NCI-H510A treated with DMSO at 0.1 percent for 48 hours (cell line): ENCODE measurements at places on chromosomes 12 and 14.
A peak's percentile ranks its signal among the peaks of the same experiment; 100 is the strongest.

- DNase-seq = no peak
Measured at GRCh38 chr14:63922696-63923421, 70.1 kb downstream of the SYNE2 start.

DNA sequence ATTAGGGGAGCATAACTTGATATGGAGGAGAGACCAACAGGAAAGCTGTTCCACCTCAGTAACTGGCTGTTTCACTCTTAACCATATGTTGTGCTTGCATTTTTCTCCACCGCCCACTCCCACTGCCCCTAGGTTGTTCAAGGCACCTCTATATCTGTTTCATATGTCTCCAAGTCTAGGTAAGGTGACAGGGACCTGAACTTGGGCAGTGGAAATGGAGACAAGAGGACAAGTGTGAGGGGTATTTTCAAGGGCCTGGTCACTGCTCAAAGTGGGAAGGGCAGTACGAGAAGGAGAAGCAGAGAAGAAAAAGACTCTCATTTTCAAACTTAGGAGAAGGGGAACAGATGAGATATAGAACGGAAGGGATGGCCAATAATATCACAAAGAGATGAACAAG is 3.1 kb downstream of the SLC38A1 start:
- no peak for DNase-seq

DNA sequence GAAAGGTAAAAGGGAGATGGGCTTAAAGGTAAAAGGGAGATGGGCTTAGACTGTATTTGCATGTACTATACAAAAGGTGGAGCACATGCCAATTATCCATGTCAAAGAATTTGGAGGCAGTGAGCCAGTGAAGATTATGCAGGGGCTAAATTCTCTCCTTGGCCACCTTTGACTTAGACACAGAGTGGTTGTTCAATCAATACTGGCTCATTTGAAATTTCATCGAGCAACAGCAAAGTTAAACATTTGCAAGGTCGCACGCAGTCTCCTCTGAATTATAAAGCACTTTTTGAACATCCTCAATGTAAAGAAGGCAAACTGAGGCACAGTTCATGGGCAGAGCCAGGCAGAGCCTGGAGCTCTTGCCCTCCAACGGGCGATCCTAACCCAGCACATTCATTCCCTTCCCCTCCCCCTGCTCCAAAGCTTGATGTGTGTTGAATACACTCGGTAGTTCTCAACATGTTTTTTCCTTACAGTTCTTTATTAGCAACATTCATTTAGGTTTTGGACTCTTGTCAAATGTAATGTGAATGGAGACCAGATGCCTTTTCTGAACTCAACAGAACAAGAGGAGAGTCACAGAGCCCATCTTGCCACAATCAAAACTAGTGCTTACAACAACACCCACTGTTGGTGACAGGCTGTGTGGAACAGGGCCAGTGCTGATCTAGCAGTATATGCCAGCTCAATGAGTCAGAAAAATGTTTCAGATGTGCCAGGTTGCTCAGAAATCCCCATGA is 169.7 kb upstream of the G2E3 start:
- DNase-seq = no peak

GRCh38 chr14:85587151-85587711 is 57.3 kb downstream of the FLRT2 start:
- DNase-seq = peak; percentile 53

DNA sequence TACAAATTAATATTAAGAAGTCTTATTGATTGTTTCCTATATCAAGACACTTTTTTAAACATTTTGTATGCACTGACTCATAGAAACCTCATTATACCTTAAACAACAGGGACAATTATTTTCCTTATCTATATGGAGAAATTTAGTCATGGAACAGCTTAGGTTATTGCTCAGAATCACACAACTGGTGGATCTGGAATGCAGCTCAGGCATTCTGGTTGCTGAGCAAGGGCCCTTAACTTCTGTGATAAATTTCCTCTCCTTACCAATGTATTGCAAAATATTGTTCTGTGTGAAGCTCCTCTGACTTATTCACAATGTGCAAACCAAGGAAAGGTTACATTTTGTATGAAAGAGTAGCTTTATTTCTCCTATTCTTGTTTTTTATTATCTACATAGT is 817.8 kb downstream of the LRFN5 start:
- no peak for DNase-seq

DNA sequence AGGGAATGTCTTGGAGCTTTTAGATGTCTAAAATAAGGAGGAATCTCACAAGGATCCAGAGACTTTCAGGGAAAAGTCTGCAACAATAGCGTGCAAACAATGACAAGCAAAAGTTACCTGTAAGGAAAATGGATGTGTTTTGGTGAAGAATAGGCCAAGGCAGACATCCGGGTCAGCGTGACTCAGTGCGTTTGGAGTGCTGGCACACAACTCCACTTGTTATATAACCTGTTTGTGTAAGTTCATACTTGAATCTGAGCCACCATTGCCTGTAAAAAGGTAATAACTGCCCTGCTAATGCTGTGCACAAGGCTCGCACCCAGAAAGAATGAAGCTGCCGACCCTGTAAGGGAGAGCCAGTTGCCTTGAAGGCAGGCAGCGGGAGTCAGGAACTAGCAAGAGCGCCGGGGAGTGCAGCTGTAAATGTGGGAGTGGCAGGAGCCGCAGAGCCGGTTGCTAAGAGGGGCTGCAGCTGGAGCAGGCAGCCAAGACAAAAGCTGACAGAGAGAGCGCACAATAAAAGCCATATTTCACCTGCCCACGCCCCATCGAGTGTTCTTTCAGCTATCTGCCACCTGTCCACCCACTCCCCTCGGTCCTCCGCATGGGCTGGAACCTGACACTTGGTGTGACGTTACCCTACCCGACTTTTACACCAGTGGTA is 638.5 kb upstream of the MIS18BP1 start:
- peak; percentile 79 for DNase-seq

GRCh38 chr12:44689587-44689986 is 186.5 kb downstream of the NELL2 start:
- DNase-seq = no peak

GRCh38 chr14:101010293-101010692 is 106.8 kb upstream of the RTL1 start:
- DNase-seq = no peak

GRCh38 chr12:110010853-110011723 is 11.9 kb downstream of the ANKRD13A start:
- no peak for DNase-seq

DNA sequence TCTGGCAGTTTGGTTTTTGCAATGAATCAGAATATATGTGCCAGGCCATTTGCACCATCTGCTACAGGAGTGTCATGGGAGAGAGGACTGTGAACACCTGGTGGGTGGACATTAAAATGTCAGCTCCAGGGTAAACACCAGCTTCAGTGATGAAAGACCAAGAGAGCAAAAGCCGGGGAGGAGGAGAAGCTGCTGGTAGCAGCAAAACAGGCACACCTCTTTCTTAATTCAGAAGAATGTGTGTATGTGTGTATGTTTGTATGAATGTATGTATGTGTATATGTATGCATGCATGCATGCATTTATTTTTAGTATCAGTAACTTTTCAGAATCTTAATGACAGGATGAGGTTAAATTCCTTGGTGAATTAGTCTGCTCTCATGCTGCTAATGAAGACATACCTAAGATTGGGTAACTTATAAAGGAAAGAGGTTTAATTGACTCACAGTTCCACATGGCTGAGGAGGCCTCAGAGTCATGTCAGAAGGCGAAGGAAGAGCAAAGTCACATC is 357.4 kb upstream of the PRICKLE1 start:
- no peak for DNase-seq

DNA sequence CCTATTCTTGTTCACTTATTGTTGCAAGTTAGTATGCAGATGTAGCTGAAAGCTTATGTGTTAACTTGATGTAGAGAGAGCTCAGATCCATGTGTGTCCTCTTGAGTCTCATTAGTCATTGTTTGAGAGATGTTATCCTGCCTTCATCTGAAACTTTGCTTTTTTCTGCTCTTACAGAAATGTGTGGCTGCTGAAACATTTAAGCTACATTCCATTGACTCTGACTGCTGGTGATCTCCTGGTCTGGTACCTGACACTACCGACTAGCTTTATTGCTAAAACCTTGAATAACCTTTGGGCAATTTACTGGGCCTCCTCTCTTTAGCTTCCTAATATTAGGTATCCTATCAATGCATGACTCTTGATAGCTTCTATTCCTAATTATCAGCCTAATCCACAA is 705.6 kb upstream of the FOXG1 start:
- no peak for DNase-seq

- no peak for DNase-seq
Measured at GRCh38 chr12:19848421-19848820, 409.1 kb downstream of the AEBP2 start.

GRCh38 chr14:59207506-59207933 is 19.1 kb downstream of the DAAM1 start:
- DNase-seq = no peak

DNA sequence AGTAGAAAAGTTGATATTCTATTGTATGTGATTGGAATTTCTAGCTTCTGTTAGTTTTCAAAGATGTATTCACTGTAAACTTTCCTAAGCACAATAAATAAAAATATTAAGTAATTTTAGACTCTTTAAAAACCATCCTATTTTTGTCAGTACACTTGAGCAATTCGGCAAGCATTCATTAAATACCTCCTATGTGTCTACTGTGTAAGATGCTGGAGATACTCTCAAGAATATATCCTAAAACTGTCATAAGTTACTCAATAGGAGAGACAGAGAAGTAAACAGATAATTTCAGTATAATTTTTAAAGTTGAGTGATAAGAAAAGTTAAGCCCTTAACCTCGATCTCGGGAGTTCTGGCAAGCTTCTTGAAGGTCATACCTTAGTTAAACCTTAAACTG is 46.1 kb downstream of the FANCM start:
- DNase-seq = no peak

GRCh38 chr14:51939755-51940301 is 49.5 kb upstream of the RTRAF start:
- no peak for DNase-seq

DNA sequence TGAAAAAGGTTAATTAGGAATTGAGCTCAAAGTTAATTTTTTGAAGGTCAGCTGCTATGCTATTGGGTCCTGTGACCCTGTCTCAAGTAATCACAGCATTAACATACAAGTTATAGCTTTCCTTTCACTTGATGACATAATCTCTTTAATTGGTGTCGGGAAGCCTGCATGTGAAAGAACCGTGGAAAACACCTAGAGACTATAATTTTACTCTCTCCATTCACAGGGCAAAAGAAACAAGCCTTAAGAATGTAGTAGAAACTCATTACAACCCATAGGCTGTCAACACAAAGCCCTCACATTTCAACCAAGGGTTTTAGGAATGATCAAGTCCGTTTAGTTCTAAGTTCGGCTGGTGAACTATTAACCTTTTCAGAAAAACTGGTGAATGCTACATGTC is 104.4 kb downstream of the PPM1A start:
- no peak for DNase-seq

- no peak for DNase-seq
Measured at GRCh38 chr12:15752785-15753184, 36.4 kb downstream of the EPS8 start.

- DNase-seq = no peak
Measured at GRCh38 chr12:105220150-105220928, 15.6 kb downstream of the APPL2 start.

DNA sequence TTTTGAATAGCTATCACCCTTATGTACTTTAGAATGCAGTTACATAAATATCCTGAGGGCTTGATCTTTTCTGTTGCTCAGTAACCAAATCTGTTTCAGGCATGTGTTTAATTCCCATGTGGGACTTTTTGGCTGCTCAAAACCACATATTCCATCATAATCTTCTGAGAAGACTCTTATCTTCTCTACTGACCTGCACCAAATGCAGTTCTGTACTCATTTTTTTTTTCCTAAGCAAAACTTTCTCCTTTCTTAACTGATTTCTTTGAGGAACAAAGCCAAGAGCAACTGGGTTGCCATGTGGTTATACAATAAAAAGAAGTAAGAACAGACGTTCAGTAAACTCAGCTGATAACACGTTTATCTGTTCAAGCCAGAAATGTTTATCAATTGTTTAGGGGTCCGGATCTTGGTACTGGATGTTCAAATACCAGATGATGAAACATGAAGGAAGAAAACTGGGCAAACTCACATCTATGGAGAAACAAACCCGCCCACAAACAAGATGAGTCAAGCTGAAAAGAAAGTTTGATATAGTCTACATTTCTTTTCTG is 50.1 kb downstream of the TMEM132C start:
- no peak for DNase-seq

- DNase-seq = peak; percentile 8
Measured at GRCh38 chr14:79473651-79474050, 737.7 kb downstream of the DIO2 start.

DNA sequence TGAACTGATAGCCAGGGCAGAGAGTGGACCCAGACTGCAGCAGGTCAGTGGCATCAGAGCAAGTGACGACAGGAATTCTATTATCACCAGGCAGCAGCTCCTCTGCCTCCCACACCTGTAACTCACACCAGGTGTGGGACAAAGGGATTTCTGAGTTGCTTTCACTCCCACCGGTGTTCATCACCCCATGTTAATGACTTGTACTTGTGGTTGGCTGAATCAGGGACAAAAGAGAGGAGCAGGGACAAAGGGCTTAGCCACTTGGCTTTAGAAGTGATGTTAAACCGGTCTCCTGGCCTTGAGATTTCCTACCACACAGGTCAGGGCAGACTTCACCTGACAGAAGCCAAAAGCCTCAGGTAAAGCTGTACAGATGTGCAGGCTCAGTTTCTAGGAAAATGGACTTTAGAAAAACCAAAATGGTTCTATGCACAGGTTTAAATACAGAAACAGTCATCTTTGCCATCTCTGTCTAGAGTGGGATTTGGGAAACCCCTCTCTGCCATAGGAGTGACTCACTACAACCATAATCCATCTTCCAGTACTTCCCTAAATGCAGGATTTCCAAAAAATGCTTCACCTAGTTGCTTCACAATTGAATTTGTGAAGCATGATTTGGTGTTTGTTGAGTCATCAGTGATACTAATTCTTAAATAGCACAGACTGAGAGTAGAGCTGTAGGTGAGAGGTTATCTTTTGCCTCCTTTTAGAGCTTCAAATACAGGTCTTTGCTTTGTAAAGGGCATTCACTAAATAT is 158.5 kb downstream of the PRKCH start:
- no peak for DNase-seq

DNA sequence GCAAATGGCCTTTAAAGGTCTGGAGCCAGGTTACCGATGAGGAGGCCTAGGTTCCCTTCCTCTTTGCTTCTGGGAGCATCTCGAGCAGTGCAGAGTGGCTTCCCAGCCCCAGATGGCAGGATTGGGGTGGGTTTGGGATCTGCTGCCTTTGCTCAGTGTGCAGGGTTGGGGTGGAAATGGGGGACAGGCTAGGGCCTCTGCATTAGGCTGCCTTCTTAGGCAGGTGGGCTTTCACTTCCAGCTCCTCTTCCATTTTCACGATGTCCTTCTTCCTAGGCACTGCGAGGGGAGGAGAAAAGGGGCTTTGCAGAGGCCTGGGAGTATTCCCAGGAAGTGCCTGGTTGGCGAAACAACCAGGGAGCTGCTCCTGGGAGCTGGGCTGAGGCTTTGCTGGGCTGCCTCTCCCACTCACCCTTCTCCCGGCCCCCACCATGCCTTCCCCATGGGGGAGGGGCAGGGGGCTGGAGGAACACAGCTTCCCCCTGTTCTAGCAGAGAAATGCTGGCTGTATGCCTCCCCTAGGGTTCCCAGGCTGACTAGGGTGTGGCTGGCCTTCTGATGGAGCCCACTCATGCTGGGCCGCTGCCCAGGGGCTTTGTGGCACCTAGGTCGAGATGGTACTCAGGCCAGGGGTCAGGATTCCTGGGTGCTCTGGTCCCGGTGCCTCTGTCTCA is 2.4 kb downstream of the NR4A1 start:
- no peak for DNase-seq

GRCh38 chr12:11780521-11781101 is 131.1 kb downstream of the ETV6 start:
- no peak for DNase-seq
